ENCODE measurements at places on chromosomes 7 and 10. TPM values are rescaled to one million over a fixed set of nuclear protein-coding genes. Genes with fewer than 3 reads are reported as not detected.

Gene ADIRF
- total RNA-seq = 110 TPM

Gene BAG3
- 5.0 TPM for total RNA-seq

Gene GALNT17
- not detected for total RNA-seq

Gene UNC5B
- total RNA-seq = 22.0 TPM

Gene VIPR2
- total RNA-seq = 0.85 TPM

Gene LIMK1
- 36.6 TPM for total RNA-seq

Gene LAMB4
- total RNA-seq = 0.28 TPM

Gene VWDE
- total RNA-seq = not detected

Gene SYT15
- total RNA-seq = 0.92 TPM

Gene CYP3A5
- total RNA-seq = 0.28 TPM

Gene HACD1
- total RNA-seq = 24.7 TPM

Gene TET1
- total RNA-seq = 2.1 TPM

Gene FAM24B
- 2.6 TPM for total RNA-seq

Gene OGDHL
- 0.14 TPM for total RNA-seq

Gene FOXI2
- total RNA-seq = not detected

All from smooth muscle cell of bladder (primary cell).